NCI-H226 (cell line): ENCODE measurements at places on chromosomes 13 and 19.

- no peak for DNase-seq
These were observed 147.1 kb downstream of the MTUS2 start for GRCh38 chr13:28967029-28967915.

- DNase-seq: no peak
These were observed 128.3 kb downstream of the URI1 start for GRCh38 chr19:30070198-30070967.

- no peak for DNase-seq
These were observed 209.1 kb downstream of the DIAPH3 start for GRCh38 chr13:59954601-59955000.

- DNase-seq: no peak
These were observed 7.3 kb downstream of the FGF22 start for GRCh38 chr19:646779-647565.

- DNase-seq: peak; percentile 73
These were observed 1075.0 kb downstream of the DIAPH3 start for GRCh38 chr13:59088716-59089115.

- DNase-seq: peak; percentile 66
These were observed 4.6 kb upstream of the KBTBD6 start for GRCh38 chr13:41137241-41137640.

DNA sequence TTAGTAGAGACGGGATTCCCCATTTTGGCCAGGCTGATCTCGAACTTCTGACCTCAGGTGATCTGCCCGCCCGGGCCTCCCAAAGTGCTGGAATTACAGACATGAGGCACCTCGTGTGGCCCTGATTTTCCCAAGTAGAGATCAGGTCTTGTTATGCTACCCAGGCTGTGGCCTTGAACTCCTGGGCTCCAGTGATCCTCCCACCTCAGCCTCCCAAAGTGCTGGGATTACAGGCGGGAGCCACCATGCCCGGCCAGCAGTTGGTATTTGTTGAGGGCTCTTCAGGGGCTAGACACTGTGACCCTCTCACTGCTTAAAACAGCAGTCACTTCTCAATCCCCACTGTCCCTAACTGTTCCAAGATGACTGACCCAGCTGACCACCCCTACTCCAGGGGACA lies 8.5 kb upstream of the ELAVL3 start:
- no peak for DNase-seq

- DNase-seq: no peak
These were observed 35.7 kb upstream of the TPM4 start for GRCh38 chr19:16040642-16041041.

DNA sequence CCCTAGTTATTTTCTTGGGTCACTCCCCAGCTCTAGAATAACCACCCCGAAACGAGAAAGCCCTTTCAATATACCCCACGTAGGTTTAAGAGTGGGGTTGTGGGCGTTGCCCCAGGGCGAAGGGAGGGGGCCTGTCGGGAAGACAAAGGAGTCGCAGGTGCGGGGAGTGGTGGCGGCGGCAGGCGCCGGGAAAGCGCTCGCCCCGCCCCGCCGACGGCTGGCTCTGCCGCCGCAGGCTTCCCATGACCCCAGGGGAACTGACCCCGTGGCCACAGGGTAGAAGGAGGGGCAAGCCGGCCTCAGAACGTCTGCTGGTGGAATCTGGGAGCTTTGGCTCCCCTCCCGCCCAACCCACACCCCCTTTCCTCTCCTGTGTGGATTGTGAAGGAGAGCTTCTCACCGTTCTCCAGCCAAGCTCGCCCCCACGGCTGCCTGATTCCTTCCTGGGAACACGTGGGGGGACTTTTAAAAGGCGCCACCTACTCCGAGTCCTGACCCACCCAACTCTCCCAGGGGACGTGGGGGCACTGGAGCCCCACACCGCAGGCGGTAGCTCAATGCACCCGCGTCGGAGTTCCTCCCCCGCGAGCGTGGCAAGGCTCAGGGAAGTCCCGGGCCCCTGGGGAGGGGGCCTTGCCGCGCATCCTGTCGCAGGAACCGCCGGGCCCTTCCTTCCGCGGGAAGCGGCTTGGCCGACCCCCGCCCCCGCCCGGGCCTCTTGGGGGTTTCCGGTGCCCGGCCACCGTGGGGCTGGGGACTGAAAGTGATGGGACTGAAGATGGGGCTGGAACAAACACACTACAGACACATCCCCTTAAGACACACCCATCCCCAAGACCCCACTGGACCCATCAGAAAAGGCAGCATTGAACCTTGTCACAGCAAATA lies 5.5 kb downstream of the IER2 start:
- peak; percentile 86 for DNase-seq

GRCh38 chr19:45305007-45305406 lies 17.7 kb downstream of the CKM start:
- DNase-seq: no peak

DNA sequence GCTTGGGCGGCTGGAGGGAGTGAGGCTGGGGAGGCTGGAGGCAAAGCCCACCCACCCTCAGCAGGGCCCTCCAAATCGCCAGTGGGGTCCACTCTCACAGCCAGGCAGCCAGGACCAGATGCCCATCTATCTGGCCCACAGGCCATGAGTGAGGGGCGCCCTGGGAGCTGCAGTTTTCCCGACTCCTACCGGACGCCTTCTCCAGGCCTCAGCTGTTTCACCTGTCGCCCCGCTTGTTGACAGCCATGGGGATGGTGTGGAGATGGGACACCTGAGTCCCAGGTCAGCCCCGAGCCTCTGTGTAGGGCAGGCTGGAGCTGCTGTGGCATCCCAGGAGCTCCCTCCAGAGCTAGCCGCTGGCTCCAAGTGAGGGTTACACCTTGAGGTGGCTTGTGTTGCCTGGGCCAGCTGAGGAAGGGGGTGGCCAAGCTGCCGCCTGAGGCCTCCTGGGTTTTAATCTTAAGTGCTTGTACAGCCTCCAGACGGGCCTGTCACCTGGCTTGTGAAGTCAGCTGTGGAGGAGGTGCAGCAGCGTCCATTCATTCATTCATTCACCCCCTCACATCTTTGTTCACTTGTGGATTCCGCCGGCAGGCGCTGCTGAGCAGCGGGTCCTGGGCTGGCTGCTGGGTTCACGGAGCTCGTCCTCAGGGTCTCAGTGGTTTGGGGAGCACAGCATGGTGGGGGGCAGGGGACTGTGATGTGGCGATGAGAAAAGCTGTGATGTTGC lies 52.0 kb downstream of the COMP start:
- DNase-seq: no peak

GRCh38 chr19:23070353-23071146 lies 46.3 kb upstream of the ZNF730 start:
- DNase-seq: no peak

DNA sequence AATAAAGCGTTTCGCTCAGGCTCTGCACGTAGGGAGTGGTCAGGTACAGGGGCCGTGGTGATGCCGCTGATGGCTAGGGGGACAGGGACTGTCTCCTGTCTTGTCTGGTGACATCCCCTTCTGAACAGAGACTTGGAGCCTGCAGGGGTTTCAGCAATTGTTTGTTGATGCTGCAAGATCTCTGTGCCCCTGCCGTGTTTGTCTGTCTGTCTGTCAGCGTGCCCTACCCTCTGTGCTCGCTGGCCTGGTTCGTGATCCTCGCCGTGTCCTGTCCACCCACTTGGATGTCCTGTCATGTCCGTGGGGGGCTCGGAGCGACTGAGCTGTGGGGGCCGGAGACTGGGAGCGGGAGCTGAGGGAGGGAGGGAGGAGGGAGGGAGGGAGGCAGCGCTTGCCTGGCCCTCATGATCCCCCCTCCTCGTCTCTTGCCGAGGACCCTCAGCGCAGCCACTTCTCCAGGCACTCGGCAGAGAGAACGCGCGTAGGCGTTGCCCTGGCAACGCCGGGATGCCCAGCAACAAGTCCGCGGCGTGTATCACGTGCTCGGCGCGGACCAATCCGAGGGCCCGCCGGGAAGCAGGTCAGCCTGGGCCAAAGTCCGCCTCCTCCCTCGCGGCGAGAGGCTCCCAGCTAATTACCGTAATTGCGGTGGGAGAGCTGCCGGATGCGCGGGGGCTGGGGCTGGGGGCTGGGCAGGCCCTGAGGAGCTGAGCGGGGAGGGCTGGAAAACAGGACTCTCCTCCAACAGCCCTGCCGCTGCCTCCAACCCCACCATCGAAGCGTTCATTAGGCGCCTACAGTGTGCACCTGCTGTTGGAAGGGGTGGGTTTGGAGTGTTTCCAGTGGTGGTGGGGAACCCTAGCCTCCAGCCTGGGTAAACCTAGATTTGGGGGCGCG lies 31.9 kb upstream of the FEM1A start:
- peak; percentile 86 for DNase-seq

- no peak for DNase-seq
These were observed 62.9 kb upstream of the OXGR1 start for GRCh38 chr13:97057176-97057575.

- DNase-seq: peak; percentile 73
These were observed 2.5 kb downstream of the KLK10 start for GRCh38 chr19:51016798-51017683.

DNA sequence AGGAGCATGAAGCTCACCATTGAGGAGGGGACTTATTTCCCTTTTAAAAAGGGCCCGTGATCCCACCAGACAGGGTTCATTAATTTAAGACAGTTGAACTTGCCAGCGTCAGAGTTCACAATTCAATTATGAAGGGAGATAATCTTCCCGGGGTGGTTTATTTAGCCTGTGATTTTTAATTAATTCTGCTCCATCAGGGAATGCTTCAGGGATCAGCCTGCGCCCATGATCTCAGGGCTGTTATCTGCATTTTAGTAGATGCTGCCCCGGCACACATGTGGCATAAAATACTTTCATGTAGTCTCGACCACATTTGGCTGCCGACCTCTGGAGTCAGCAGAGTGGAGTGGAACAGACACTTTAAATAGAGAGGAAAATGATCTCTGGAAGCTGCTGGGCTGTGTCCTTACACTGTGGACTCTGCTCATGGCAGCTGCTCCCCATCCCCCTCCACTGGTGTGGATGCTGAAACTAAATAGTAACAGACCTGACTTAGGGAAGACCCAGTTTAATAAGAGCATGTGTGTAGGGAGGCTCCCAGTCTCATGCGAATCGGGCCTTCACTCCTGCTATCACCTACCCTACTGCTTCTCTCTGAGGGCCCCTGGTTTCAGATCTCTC lies 256.9 kb downstream of the TEX29 start:
- DNase-seq: no peak

DNA sequence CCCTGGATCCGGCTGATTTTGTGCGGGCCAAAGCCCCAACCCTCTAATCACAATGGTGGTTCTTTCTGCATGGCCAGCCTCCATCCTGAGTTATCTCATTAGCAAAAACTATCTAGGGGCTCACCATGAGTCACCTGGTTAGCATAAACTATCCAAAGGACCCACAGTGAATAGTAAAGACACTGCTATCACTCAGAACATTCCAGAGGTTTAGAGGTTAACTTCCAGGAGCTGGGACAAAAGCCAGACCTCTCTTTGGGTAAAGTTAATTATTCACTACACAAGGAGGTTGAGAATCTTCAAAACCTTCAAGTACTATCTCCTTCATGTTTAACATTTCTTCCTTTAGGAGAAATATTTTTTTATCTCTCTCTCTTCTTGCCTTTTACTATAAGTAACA lies 18.8 kb upstream of the PPP5C start:
- no peak for DNase-seq

- DNase-seq: no peak
These were observed 2325.6 kb upstream of the PCDH20 start for GRCh38 chr13:63741029-63741813.

DNA sequence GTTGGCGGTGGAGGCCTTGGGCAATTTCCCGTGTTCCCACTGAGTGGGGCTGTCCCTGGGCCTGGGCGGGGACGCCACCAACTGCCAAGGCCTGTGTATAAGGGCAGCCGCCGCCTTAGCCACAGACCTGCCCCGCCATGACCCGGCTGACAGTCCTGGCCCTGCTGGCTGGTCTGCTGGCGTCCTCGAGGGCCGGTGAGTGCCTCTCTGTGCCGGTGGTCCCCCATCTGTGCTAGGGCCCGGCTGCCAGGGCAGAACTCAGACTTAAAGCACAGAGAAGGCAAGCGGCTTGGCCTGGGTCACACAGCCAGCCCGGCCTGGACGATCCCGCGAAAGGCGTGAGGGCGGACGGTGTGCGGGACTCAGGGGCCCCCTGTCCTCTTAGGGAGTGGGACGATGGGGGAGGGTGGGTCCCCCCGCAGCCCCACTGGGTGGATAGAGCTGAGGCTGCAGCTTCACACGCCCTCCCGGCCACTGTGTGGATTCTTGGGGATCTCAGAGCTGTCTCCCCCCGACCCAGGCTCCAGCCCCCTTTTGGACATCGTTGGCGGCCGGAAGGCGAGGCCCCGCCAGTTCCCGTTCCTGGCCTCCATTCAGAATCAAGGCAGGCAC lies at the start of gene AZU1:
TSS of gene AZU1 (plus strand) at position 128 of the 612 bp plus-strand sequence. CDS start at position 138, 10 bp downstream.
- no peak for DNase-seq

DNA sequence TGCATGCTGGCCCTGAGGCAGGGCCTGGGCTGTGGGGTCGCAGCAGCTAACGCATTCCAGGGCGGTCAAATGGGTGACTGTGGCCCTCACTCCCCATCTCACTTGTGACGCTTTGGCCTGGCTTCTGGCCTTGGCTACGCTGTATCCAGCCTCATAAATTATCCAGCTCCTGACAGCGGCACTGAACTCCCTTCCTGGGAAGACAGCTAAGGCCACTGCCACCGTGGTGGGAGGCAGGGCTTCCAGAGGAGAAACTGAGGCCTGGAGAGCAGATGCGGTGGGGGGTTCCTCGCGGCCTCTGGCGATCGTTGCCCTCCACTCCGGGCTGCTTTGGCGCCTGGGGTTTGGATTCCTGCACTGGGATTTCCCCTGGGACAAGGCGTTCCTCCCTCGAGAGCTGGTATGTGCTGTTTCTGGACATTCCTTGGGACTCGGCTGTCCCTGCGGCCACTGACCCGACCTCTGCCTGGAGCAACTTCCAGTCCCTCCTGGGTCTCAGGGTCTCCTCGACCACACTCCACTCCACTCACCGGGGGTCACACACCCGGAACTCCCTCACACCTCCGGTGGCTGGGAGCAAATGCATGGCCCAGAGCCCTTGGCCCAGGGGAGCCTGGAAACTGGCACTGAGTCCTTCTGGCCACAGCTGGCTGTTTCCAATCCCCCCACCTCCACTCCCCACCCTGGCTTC lies 3.4 kb downstream of the TBXA2R start:
- DNase-seq: no peak

- no peak for DNase-seq
These were observed 33.2 kb upstream of the TFDP1 start for GRCh38 chr13:113551081-113552000.

- DNase-seq: no peak
These were observed 19.7 kb downstream of the ZNF567 start for GRCh38 chr19:36707134-36707533.

- peak; percentile 78 for DNase-seq
These were observed 1153.7 kb downstream of the PCDH9 start for GRCh38 chr13:66076417-66076816.

- no peak for DNase-seq
These were observed 30.3 kb downstream of the USPL1 start for GRCh38 chr13:30647824-30648521.

GRCh38 chr13:113791226-113791625 lies 32.2 kb downstream of the TMEM255B start:
- no peak for DNase-seq

DNA sequence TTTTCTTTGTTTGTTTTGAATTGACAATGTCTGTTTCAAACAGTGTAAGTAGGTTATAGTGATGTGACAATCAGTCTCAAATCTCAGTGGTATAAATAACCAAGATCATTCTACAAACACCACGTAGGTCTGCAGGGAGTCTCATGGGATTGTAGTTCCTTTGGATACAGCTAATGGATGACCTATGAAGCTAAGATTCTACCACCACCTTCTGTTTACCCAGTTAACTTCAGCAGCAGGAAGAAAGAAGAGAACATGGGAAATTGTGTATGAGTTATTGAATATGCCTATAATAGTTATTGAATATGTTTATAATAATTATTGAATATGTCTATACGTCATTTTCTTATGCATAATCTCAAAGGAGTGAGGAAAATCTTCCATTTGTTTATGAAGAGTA lies 63.9 kb upstream of the SLITRK5 start:
- DNase-seq: no peak
